ENCODE measurements at places on chromosomes 1 and 21. TPM values are rescaled to one million over a fixed set of nuclear protein-coding genes. Genes with fewer than 3 reads are reported as not detected.

Gene MRPS21
- total RNA-seq: 60.4 TPM

- no peak for DNase-seq
Measured at GRCh38 chr1:61058483-61059245, 23.7 kb upstream of the NFIA start.

DNA sequence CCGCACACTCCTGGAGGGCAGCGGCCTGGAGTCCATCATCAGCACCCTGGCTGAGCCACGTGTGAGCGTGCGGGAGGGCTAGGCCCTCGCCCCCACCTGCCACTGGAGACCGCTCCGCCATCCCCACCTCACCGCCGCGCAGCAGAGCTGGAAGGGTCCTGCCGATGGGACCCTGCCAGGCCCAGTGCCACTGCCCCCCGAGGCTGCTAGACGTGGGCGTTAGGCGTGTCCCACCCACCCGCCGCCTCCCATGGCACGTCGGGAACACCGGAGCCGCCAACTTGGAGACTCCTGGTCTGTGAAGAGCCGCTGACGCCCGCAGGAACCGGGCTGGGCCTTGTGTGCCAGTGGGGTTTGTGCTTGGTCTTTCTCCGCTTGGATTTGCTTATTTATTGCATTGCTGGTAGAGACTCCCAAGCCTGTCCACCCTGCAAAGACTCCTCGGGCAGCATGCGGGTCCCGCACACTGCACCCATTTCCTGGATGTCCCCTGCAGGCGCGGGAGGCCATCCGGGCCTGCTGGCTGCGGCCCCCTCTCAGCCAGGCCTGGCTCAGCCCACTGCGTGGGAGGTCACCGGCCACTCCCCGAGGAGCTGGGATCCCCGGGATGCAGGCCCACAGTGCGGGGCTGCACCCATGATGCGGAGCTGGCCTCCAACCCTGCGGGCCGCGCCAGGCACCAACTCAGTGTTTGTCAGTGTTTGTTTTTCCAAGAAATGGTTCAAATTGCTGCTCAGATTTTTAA is 6.0 kb downstream of the LY9 start:
- no peak for DNase-seq

GRCh38 chr1:70993798-70994197 is 53.8 kb downstream of the PTGER3 start:
- DNase-seq: no peak

DNA sequence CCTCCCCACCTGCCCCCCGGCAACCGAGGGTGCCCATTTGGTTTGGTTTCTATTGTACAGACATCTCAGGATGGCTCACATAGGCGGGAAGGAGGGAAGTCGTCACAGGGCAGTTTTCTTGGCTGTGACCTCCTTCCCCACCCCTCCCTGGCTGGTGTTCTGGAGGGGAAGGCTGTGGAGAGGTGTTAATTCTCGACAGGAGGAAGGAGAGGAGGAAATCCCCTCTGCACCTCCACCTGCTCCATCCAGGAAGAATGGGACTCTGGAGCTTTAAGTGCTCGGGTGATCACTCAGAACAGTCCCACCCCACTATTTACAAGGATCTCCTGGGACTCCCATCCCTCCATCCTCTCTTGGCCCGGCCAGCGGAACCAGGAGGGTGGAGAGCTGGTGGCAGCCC is 7.6 kb downstream of the MEX3A start:
- no peak for DNase-seq

Gene CBR3
- total RNA-seq: 11.1 TPM

- no peak for DNase-seq
Measured at GRCh38 chr21:19261731-19262376, 858.3 kb upstream of the TMPRSS15 start.
